ENCODE measurements at places on chromosomes 3 and 15. TPM values are rescaled to one million over a fixed set of nuclear protein-coding genes. Genes with fewer than 3 reads are reported as not detected.

Gene ESYT3
- 3.5 TPM for total RNA-seq

Gene CSPG4
- 1.7 TPM for total RNA-seq

Gene CCDC13
- 0.33 TPM for total RNA-seq

Gene AADACL2
- total RNA-seq, result not detected

Gene CADPS
- 0.08 TPM for total RNA-seq

Gene TASOR
- 34.0 TPM for total RNA-seq

Gene EMC7
- total RNA-seq, result 58.8 TPM

Gene TOP2B
- total RNA-seq, result 104 TPM

Gene LDHAL6B
- total RNA-seq, result not detected

Gene CIB1
- total RNA-seq, result 38.1 TPM

Gene CNTN4
- total RNA-seq, result 16.5 TPM

Gene HYAL1
- total RNA-seq, result 0.14 TPM

Gene ZPLD1
- 0.41 TPM for total RNA-seq

Gene PLA2G4E
- not detected for total RNA-seq

Gene HHLA2
- total RNA-seq, result not detected

Gene NEK10
- total RNA-seq, result 0.67 TPM
